ENCODE measurements at places on chromosomes 6 and 20. TPM values are rescaled to one million over a fixed set of nuclear protein-coding genes. Genes with fewer than 3 reads are reported as not detected.

Gene TFAP2D
- not detected for total RNA-seq

Gene FHL5
- total RNA-seq, result not detected

Gene KCNS1
- 0.14 TPM for total RNA-seq

Gene TASP1
- total RNA-seq, result 7.6 TPM

Gene CENPQ
- total RNA-seq, result 4.0 TPM

Gene PAK5
- not detected for total RNA-seq

Gene NKAIN2
- total RNA-seq, result not detected

Gene FGD2
- not detected for total RNA-seq

Gene BTNL2
- total RNA-seq, result not detected

Gene SMIM26
- 95.9 TPM for total RNA-seq

Gene WFDC12
- total RNA-seq, result not detected

Gene WASF1
- 5.8 TPM for total RNA-seq

Gene UNC5CL
- 0.09 TPM for total RNA-seq

Gene TTBK1
- not detected for total RNA-seq

Gene C6orf118
- not detected for total RNA-seq

Gene RNF39
- not detected for total RNA-seq

Gene NSFL1C
- 16.1 TPM for total RNA-seq

Gene TPBG
- 53.2 TPM for total RNA-seq

Gene SLC22A3
- total RNA-seq, result 3.0 TPM

Gene THBS2
- 1,330 TPM for total RNA-seq

Gene CHD6
- 27.7 TPM for total RNA-seq

Gene POU5F1
- total RNA-seq, result 0.09 TPM

Gene TUBB1
- under 0.01 TPM for total RNA-seq

Gene ZNF165
- 0.57 TPM for total RNA-seq

Gene EIF2S2
- 108 TPM for total RNA-seq

Gene DDX39B
- total RNA-seq, result 461 TPM

Gene ZC3H12D
- not detected for total RNA-seq

Gene TMEM244
- total RNA-seq, result not detected

Gene LINC00237
- not detected for total RNA-seq

Gene SIRPG
- not detected for total RNA-seq

Gene PTCHD4
- total RNA-seq, result 3.0 TPM

Gene DEFB115
- not detected for total RNA-seq

Gene METTL24
- 0.43 TPM for total RNA-seq

Gene L3MBTL1
- 3.6 TPM for total RNA-seq

Gene CNR1
- not detected for total RNA-seq

Gene TBXT
- not detected for total RNA-seq

Gene CYP39A1
- total RNA-seq, result 22.6 TPM

Gene MRAP2
- 0.65 TPM for total RNA-seq

Gene PLEKHG1
- 2.7 TPM for total RNA-seq

Gene SASH1
- 43.3 TPM for total RNA-seq

Gene DEFB119
- total RNA-seq, result not detected

Gene IPCEF1
- total RNA-seq, result 0.43 TPM

Gene GJA1
- 896 TPM for total RNA-seq

Gene SLC35F1
- total RNA-seq, result under 0.01 TPM

Gene SPDEF
- total RNA-seq, result under 0.01 TPM
